Activated CD8-positive, alpha-beta memory T cell treated with anti-CD3 and anti-CD28 coated beads for 4 hours (primary cell): ENCODE measurements at places on chromosomes 12 and 14.

- DNase-seq: no peak
Measured at GRCh38 chr14:52233693-52234092, 33.8 kb upstream of the PTGDR start.

GRCh38 chr14:70045844-70046535 lies 142.8 kb downstream of the SLC8A3 start:
- DNase-seq: no peak

DNA sequence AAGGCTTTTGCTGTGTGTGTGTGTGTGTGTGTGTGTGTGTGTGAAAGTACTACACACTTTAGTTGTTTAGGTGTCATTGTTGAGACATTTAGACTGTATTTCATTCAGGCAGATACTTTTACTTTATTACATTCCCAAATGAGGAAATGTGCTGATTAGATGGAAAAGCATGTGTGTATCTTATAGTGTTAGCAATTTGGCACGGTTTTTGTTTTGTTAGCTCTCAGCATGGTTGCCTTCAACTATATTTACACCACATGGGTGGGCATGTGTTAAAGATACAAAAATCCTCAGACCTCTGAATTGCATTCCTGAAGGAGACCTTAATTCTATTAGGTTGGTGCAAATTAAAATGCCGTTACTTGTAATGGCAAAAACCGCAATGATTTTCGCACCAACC lies 879.5 kb downstream of the DIO2 start:
- no peak for DNase-seq

- no peak for DNase-seq
Measured at GRCh38 chr12:95718006-95718431, 72.5 kb downstream of the NTN4 start.

DNA sequence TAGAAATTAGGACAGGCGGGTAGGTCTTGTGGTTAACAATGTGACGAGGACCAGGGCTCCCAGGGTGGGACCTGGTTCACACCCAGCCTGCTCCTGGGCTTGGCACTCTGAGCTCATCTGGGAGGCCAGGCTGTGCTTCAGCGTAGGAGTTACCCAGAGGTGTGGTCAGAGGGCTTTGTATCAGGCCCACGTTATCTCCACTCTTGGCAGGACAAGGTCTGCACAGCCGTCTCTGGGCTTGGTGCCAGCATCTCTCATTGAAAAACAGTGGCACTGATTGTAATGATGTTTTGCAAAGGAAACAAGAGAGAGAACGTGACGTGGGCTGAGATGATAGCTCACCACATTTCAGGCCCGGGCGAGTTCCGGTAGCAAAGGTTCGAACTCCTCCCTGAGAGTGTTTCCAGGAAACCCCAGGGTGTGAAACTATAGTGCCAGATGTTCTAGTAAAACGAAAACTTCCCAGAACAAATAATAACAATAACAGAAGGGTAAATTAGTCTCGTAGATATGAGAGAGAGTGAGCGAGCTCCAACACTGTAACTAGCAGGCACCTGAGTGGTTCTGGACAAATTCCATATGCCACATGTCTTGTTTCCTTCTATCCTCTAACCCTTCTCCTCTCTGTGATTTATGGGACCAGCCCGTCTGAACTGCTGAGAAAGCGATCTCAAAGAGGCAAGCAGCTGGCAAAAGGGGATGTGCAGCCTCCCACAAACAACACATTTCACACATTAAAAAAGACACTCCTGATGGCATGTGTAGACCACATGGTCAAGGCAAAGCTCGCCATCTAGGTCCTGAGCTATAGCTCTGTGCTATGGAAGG lies 227.3 kb downstream of the KTN1 start:
- DNase-seq: peak; percentile 55

- DNase-seq: no peak
Measured at GRCh38 chr14:69270795-69271708, 11.1 kb downstream of the GALNT16 start.

DNA sequence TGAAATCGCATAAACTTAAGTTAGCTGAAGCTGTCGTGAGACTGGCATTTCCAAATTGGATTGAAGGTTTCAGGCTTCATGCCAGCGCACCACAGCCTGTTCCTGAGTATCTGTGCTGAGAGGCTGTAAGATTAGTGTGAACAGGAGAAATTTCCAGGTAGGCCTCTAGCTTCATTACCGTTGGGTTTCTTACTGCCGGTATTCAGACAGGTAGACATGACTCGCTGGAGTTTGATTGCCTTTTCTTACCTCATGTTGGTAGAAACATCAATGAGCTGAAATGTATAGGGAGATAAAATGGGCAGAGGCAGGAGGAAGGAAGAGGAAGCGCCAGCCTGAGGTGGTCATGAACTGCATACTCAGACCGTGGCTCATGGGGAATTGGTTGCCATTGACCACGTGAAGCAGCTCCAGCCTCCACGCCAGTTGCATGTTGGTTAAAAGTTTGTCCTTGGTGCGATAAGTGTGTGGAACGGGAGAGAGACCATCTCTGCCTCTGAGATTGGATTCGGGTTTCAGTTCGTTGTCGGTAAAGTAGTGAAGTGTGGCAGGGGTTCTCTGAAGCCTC lies 42.3 kb upstream of the MMP17 start:
- DNase-seq: no peak

- DNase-seq: no peak
Measured at GRCh38 chr12:69099201-69099837, 140.1 kb upstream of the CPSF6 start.

GRCh38 chr12:130474599-130475269 lies 137.0 kb downstream of the PIWIL1 start:
- DNase-seq: no peak

- DNase-seq: no peak
Measured at GRCh38 chr12:24360907-24361306, 411.4 kb upstream of the SOX5 start.

DNA sequence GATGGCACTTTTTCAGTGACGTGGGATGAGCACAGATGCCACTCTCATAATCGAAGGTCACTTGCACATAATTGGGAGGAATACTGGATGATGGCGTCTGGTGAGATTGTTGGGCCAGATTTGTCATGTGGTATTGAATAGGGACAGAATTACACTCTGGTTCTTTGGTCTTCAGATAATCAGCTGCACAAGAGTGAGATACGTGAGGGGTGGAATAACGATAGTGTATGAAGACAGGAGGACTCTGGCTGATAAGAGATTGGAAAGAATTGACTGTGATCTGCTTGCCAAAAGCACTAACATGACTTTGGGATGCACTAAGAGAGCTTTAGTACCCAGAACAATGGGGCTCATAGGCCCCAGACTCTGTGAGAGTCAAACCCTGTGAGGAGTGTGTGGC lies 7.0 kb upstream of the RABGGTA start:
- DNase-seq: no peak

- no peak for DNase-seq
Measured at GRCh38 chr12:124477107-124477915, 90.1 kb downstream of the NCOR2 start.
